ENCODE measurements at places on chromosomes 4 and X.

- DNase-seq: no peak
These were observed 38.3 kb downstream of the MGARP start for GRCh38 chr4:139241784-139242151.

- no peak for DNase-seq
These were observed 474.8 kb upstream of the SLIT2 start for GRCh38 chr4:19776929-19777328.

- DNase-seq: peak; percentile 63
These were observed 175.3 kb downstream of the MAML3 start for GRCh38 chr4:139978692-139979091.

GRCh38 chr4:78426972-78427371 lies 124.6 kb upstream of the ANXA3 start:
- no peak for DNase-seq

- no peak for DNase-seq
These were observed 340.8 kb upstream of the KLF3 start for GRCh38 chr4:38323141-38323641.

DNA sequence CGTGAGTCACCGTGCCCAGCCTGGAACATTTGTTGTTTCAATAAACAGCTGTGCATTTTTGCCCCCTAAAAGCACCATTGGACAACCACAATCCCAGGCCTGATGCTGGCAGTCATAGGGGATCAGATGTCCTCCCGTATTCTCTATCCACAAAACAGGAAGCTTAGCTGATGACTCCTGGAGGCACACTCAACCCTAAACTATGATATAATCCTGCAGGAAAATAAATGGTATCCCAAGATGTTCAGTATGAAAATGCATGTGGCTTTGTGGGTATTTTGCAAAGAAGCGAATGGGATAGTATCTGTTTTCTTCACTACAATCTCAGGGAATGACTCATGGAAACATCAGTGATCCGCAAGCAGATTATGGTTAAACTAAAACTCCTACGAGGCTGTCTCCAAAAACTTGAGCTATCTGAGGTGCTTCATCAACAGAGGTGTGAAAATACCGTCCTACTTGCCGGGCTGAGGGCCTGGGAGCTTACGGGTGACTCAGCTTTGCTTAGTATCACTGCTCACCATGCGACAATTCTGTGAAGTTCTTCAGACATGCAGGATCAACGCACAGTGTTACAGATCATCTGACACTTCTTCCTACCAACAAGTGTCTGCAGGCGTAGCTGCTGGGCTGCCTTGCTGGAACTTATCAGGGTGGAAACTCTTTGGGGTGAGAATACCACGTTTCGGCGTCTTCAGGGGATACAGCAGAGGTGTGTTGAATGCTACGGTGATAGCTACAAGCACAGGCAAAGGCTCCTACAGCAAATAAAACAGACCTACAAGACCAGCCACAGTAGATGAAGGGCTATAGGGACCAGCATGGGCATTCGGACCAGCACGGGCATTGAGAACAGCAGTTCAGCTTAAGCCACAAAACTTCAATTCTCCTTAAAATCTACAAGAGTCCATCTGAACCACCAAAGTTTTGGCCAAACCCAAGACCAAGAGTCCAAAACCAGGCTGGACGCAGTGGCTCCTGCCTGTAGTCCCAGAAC lies 148.5 kb downstream of the DHRSX start:
- DNase-seq: no peak

DNA sequence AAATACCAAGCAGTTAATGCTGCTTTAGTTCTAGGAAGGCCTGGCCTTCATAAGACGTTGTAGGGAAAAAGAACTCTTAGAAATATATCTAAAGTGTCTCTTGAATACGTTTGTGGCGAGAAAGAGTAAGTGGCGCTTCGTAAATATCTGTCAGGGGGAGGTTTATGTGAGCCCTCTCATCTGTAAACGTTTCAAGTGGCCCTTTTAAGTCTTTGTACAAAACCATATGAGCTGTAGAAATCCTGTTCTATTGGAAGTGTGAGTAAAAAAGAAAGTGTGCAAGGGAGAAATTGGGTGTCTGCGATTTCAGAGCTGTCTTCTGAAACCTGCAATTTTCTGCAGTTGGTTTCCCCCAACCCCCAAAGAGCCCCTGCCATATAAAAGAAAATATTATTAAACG lies 8.6 kb upstream of the INTU start:
- DNase-seq: no peak

GRCh38 chrX:38484607-38485498 lies 76.5 kb upstream of the TSPAN7 start:
- no peak for DNase-seq

DNA sequence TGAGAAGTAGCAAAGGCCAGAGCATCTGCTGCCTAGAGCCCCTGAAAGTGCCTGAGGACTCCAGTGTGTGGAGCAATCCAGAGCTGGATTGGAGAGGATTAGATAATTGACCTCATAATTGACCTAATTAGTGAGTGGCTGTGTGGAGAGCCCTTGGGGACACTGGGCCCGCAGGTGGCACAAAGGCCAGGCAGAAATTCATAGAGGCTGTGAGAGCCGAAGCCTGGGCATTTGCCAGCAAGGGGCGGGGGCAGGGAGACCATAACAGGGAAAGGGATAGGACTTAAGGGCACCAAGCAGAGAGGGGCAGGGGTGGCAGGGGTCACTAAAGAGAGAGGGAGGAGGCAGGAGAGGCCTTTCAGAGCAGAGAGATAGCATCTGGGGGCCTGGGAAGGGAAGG lies 45.3 kb downstream of the EFNB1 start:
- DNase-seq: no peak

- DNase-seq: peak; percentile 12
These were observed 27.8 kb upstream of the GALNTL6 start for GRCh38 chr4:171785388-171785787.

DNA sequence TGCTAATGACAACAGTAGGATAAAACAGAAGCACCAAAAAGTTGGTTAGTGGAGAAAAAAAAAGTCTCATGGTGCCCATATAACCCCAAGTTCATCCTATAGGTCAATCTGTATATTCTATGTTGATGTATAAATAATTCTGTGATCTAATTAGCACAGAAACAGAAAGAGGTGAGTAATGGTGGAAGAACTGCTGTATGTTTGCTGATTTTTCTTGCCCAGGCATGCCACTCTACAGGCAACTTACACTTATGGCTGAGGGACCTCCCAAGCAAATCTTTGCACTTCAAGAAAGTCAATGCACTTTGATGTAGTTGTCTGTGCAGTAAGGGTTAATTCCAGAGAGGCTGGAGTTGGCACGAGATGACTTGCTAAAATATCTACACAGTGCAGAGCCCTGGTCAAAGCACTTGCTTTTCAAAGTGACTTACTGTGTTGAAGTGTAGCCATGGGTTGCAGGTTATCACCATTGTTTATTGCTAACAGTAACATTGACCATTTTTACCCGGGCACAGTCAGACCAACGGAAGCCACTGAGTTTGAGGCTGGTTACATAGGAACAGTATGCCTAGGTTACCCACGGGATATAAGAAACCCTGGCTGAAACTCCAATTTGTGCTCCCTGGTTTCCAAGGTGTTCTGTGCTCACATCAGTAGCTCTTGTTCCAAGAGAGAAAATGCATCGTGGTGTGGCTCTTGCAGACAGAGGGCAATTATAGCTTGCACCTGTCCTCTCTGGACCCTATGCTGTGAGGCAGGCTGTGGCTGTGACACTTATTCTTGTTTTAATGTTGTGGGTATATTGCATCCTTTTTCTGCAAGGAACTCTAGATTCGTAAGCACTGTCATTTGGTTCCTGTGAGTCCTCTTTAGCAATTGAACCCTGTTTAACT lies 141.3 kb upstream of the FTHL17 start:
- DNase-seq: no peak

Data from Kasumi-1 (cell line).